Stimulated activated CD4-positive, alpha-beta T cell treated with anti-CD3 and anti-CD28 coated beads, TNF-alpha, amount 100 ng/mL, for 48 hours (primary cell): ENCODE measurements at places on chromosomes 12 and 14.
A peak's percentile ranks its signal among the peaks of the same experiment; 100 is the strongest.

GRCh38 chr12:92492995-92493394 lies 209.8 kb upstream of the PLEKHG7 start:
- DNase-seq = no peak

DNA sequence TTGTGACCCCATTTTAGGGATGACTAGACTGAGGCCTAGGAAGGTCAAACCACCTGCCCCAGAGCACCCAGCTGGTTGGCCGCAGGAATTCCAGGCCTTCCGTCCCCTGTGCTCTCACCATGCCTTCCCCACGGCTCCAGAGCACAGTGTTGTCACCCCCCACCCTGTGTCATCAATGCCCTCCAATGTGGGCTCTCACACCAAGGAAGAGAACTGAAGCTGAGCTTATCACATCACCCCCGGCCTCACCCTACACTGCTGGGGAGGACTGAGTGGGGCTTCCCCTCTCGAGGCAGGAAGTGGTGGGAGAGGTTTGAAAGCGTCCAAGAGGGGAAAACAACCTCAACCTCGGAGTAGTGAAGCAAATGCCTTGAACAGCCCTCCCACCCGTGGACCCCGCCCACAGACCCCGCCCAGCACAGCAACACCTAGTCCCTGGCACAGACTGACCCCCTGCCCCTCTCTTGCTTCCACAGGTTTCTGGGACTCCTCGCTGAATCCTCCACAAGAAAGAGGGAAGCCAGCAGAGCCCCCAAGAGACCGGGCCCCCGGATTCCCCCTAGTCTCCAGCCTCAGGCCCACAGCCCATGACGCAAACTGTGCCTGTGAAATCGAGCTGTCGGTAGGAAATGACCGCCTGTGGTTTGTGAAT lies 97.2 kb downstream of the LGMN start:
- DNase-seq = peak; percentile 70

GRCh38 chr12:2126676-2127406 lies 74.1 kb downstream of the CACNA1C start:
- DNase-seq = no peak

DNA sequence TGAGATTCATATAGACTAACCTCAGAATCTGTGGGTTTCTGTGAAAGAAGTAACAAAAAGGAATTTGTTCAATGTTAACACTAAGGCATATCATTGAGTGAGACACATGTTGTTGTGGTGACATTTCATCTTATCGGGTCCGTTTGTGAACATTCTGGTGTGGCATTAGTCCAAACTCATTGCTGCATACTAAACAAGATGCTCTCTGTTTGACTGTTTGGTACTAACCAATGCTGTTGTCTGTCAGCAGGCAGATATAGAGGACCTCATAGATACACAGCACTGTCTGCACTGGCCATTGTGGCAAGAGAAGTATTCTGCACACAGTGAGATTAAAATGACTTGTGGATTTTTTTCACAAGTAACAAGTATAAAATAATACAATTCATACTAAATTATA lies 41.2 kb downstream of the SLC25A21 start:
- no peak for DNase-seq

GRCh38 chr12:76855271-76855670 lies 23.5 kb downstream of the CSRP2 start:
- no peak for DNase-seq

DNA sequence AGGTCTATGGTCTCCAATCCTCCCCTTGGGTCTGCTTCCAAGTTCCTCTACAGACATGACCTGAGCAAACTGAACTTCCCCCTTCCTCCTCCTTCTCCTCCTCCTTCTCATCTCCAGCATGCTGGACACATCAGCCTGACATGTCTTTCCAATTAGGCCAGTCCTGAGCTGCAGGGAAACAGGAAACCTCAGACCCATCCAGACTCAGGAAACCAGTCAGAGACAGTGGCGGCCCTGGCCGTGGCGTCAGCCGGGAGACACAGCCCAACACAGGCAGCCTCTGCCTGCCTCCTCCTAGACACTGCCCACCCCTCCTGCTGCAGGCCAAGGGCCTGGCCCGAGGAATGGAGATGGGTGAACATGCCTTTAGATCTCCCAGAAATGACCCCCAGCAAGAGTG lies 468.8 kb downstream of the BCL11B start:
- DNase-seq = no peak

GRCh38 chr12:116773276-116773731 lies 35.2 kb downstream of the RNFT2 start:
- DNase-seq = no peak

DNA sequence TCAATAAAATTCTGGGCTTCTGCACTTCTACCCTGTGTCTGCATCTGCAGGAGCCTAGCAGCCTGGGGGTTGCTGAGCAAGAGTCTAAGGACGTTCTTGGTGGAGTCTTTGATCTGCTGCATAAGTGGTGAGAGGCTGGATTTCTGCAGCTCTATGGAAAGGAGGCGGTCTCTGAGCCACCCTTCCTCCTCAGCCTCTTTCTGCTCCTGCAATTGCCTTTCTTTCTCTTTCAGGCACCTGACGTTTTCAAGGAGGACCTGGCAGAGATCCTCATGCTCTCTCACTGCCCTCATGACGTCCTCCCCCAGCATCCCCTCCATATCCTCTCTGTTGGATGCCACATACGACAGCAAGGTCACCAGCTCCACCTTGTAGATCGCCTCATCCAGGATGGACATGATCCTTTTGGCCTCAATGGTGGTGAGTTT lies 13.6 kb upstream of the TPCN1 start:
- DNase-seq = no peak

- no peak for DNase-seq
Observed at GRCh38 chr12:6465467-6466183, 4.9 kb downstream of the VAMP1 start.

DNA sequence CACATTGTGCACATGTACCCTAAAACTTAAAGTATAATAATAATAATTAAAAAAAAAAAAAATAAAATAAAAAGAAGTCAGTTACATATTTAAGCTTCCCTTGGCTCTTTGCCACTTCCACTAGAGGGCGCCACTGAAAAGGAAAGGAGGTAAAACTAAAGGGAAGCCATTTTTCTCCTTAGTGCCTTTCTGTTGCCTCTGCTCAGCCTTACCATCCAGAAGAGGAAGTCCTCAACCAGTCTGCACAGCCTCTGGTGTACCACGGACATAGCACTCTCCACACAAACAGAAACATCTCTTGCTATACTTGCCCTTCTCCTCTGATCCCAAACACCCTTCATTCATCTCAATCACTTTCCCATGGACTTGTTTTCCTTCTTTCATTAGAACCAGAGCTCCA lies 169.0 kb upstream of the EEA1 start:
- peak; percentile 63 for DNase-seq

- DNase-seq = no peak
Observed at GRCh38 chr14:79363291-79363690, 848.0 kb downstream of the DIO2 start.

DNA sequence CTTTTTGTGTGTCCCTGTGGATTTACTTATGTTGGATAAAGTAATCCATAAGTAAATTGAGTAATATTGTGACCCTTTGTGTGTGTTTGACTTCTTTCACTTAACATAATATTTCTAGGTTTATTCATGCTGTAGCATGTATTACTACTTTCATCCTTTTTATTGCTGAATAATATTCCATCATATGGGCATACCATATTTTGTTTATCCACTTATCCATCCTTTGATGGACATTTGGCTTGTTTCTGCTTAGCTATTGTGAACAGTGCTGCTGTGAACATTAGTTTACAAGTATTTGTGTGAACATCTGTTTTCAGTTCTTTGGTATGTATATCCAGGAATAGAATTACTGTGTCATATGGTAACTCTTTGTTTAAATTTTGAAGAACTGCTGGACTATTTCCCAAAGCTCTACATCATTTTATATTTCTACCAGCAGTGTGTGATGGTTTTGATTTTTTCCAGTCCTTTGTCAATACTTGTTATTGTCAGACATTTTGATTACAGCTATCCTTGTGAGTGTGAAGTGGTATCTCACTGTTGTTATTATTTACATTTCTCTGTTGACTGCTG lies 25.2 kb downstream of the G2E3 start:
- DNase-seq = no peak

DNA sequence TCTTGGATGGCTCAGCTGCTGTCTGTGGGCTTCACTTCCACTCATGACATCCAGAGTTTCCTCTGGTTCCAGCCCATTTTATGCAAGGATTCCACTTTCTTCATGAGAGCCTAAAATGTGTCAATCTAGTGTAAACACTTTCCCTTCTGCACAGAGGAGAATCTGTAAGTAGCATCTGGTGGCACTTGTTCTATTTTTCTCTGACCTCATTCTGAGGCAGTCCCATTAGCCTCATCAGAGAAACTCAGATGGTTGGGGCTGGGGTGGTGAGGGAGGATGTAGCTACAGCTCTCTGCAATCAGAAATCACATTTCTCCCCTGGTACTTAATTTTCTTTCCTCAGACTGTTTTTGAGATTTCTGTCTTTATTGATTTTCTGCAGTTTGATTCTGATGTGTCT lies 81.6 kb downstream of the PRMT8 start:
- no peak for DNase-seq

- no peak for DNase-seq
Observed at GRCh38 chr12:69269736-69270135, 30.4 kb downstream of the CPSF6 start.

- DNase-seq = no peak
Observed at GRCh38 chr14:20580242-20580641, 7.6 kb downstream of the RNASE11 start.

GRCh38 chr14:64815257-64815656 lies 64.5 kb downstream of the SPTB start:
- no peak for DNase-seq

DNA sequence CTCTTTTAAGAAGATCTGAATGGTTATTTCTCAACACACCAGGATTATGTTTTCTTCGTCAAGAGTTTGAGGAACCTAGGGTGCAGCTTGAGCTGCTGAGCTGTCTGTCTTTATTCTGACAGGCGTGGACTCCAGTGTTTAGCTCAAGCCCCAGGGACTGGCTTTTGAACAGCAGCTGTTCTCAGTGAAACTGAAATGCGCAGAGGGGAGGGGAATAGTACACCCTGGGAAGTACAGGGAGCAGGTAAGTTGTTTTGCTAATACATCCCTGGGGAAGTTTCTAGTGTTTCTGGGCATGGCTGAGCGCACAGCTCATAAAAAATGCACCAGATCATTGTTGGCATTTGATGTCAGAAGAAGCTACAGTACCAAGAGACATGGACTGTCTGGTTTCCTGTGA lies 659.8 kb downstream of the DIO2 start:
- no peak for DNase-seq

- DNase-seq = no peak
Observed at GRCh38 chr12:98409548-98409947, 105.8 kb upstream of the TMPO start.

GRCh38 chr14:53851394-53852090 lies 105.1 kb downstream of the BMP4 start:
- no peak for DNase-seq

- no peak for DNase-seq
Observed at GRCh38 chr12:16020031-16020430, 108.9 kb downstream of the DERA start.

GRCh38 chr12:64063121-64063520 lies 159.0 kb downstream of the KICS2 start:
- no peak for DNase-seq
